Stimulated activated CD8-positive, alpha-beta memory T cell treated with anti-CD3 and anti-CD28 coated beads, Interleukin-15, amount 100 ng/mL, for 4 hours (primary cell): ENCODE measurements at places on chromosomes 1 and 21.

- DNase-seq = no peak
These were observed 67.5 kb downstream of the KCND3 start for GRCh38 chr1:111921948-111922347.

GRCh38 chr1:112537456-112537855 lies 28.7 kb downstream of the WNT2B start:
- no peak for DNase-seq

DNA sequence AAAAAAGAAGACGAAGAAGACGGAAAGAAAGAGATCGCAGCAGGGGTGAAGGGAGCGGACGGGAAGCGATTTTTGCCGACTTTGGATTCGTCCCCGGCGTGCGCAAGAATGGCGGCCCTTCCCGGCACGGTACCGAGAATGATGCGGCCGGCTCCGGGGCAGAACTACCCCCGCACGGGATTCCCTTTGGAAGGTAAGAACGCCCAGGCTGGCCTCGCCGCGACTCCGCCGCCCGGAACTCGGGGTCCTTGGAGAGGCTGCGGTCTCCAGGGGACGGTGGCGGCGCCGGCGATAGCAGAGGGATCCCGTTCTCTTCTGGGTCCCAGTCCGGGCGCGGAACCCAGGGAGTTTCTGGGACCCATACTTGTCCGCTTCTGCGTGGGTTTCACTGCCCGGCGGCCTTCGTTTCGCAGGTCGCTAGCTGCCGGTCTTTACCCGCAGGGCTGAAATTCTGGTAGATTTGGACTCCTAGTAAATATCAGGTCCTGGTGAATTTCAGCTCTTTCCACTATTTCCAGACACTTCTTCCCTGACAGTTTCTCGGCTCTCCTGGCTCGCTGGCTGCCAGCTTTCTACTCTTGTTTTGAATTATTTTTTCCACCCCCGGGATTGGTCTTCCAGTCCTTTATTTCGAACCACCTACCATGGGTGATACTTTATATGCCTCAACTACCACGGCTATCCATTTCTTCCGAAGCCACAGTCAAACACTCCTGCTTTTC lies 1.0 kb downstream of the PAX7 start:
- DNase-seq = no peak

DNA sequence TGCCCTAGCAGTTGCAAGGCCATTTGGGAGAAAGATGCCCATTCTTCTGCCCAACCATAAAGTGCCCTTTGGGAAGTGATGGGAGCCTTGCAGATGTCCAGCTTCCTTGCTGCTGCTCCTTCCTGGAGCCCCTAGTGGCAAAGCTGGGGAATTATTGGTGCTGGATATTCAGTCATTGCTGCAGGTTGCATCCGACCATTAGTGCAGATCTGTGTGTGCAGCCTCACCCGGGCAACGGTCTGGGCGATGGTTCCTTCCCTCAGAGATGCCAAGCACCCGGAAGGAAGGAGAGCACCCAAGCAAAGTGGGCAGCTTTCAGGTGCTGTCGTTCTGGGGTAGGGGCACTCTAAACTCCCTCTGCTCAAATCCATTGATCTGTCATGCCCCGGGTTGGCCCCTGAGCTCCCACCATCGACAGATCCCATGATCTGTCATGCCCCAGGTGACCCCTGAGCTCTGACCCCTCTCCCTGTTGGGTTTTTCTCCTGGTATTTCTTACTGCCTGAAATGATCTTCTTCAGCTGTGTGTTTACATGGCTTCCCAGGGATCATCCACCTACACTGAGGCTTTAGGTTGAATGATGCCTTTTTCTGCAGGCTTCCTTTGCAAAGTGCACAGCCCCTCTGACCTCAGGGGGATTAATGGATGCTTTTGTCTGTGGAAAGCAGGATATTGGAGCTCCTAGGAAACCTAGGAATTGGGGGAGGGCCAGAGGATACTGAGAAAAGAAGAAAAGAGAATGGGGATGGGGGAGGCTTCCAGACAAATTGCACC lies 467.5 kb downstream of the PTPRU start:
- no peak for DNase-seq

- no peak for DNase-seq
These were observed 17.7 kb downstream of the CD1E start for GRCh38 chr1:158371188-158371953.

DNA sequence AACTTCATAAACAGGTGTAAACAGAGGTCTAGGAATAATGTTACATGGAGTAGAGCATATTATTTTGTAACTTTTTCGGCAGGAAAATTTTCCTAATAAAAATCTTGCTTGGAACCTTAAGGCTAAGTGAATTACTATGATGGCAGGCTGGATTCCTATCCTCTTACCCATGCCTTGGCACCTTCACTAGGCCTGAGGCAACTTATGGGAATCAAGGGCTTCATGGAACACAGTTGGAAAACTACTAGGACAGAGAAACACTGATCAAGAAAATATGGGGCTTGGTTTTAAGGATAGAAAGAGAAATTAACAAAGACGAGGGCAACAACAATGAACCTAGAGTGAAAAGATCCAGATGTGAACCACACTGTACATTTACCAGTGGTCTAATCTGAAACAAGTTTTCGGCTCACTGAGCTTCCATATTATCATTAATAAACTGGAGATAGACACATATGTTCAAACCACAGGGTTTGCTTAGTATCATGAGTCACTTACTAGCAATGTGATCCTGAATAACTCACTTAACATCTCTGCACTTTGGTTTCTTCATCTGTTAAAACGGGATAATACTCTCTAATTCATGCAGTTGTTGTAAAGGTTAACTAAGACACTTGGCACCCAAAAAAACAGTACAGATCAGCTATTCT lies 68.5 kb downstream of the GPATCH2 start:
- no peak for DNase-seq

DNA sequence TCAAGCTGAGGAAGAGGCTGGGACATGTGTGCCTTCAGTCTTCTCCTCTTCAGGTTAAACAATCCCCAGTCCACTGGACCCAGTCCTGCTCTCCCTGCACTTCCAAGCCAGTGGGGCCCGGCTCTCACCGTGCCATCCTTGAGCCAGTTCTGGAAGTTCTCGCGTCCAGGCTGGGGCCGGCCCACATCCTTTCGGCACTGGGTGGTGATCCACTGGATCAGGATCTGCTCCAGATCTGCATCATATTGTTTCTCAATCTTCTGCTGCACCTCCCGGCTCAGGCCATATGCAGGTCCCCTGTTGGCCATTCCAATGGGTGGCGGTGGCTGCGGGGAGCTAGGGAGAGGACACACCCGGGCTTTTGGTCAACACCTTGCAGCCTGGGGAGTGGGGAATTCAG lies 5.1 kb downstream of the TAGLN2 start:
- DNase-seq = no peak

DNA sequence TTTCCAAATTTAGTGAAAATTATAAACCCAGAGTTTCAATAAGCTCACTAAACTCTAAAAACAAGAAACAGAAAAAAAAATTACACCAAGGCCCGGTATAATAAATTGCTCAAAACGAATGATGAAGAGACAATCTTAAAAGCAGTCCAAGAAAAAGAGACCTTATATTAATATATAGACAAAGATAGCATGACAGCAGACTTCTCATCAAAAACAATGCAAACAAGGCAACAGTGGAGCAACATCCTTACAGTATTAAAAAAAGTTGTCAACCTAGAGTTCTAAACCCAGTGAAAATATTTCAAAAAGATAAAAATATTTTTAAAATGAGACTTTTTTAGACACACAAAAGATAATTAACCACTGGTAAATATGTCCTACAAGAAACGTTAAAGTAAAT lies 46.7 kb downstream of the KIFAP3 start:
- no peak for DNase-seq
